Cardiac septum (tissue), 1 donor: ENCODE measurements at places on chromosomes 12 and 14.

GRCh38 chr14:76136476-76137110 lies 15.1 kb upstream of the GPATCH2L start:
- no peak for DNase-seq

DNA sequence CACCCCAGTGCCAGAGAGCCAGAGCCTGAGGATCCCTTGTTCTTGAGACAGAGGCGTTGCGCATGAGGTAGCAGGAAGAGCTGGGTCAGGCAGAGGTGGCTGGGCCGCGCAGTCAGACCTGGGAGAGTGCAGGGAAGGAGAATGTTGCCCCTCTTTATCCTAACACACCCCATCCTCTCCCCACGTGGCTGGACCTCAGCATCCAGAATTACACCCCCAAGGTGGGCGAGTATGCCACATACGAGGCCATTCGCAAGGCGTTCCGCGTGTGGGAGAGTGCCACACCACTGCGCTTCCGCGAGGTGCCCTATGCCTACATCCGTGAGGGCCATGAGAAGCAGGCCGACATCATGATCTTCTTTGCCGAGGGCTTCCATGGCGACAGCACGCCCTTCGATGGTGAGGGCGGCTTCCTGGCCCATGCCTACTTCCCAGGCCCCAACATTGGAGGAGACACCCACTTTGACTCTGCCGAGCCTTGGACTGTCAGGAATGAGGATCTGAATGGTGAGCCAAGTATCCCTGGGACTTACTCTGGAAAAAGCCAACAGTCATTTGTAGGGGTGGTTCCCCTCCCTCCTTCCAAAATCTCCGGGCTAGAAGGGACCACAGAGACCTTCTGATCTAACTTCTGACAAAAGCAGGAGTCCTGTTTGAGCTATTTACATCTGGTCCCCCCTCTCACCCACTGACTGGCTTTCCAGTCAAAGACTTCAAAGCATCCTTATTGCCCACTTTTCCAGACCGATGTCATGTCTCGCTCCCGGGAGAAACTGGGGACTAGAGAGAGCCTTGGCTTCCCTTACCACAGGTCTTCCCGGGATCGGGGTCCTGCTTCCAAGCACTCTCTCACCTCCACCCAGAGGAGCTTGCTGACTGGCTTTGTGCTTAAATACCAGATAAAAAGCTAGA lies 6.1 kb downstream of the MMP14 start:
- DNase-seq = no peak

DNA sequence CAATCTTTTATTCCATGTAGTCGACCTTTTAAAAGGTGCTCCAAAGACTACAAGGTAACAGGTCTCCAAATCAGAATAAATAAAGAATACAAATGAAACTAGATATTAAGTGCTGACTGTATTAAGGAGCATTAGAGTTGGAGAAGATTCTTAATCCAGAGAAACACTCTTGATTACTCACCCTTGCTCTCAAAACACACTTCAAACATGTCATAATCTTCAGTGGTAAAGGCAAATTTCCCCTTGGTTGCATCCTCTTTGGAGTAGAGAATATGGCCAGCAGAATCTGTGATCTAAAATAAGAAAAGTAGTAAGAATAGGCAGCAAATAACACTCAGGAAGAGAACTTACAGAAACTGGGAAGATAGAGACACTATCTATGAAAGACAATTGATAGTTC lies 24.6 kb downstream of the TMED10 start:
- DNase-seq = no peak

- no peak for DNase-seq
These were observed 18.3 kb downstream of the NCKAP5L start for GRCh38 chr12:49809906-49810389.

GRCh38 chr12:45170456-45171042 lies 45.3 kb upstream of the ANO6 start:
- peak; percentile 79 for DNase-seq

DNA sequence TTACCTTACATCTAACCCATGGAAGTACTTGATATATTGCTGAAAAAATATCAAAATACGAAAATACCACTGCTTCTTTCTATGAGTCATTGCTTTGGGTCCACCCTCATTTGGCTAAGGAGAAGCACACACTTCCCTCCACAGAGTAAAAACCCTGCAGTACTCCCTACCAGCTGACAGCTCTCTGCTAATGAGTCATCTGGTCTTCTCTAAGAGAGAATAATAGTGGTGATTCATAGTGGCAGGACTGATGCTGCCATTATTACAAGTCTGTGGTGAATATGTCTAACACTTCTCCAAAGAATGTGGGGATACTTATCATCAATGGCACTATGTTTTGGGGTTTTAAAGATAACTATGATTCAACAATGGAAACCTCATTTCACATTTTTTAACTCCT lies 90.7 kb downstream of the PPFIA2 start:
- no peak for DNase-seq

- DNase-seq = no peak
These were observed 62.2 kb downstream of the NRXN3 start for GRCh38 chr14:78232231-78233000.

- DNase-seq = no peak
These were observed 261.9 kb downstream of the TMEM132D start for GRCh38 chr12:129641926-129642325.

- DNase-seq = no peak
These were observed 7.8 kb upstream of the TUBA1B start for GRCh38 chr12:49138999-49139398.

- DNase-seq = no peak
These were observed 450 bp downstream of the SINHCAF start for GRCh38 chr12:31325524-31325875.

GRCh38 chr12:56129206-56129941 lies 1.3 kb downstream of the ESYT1 start:
- DNase-seq = peak; percentile 84

DNA sequence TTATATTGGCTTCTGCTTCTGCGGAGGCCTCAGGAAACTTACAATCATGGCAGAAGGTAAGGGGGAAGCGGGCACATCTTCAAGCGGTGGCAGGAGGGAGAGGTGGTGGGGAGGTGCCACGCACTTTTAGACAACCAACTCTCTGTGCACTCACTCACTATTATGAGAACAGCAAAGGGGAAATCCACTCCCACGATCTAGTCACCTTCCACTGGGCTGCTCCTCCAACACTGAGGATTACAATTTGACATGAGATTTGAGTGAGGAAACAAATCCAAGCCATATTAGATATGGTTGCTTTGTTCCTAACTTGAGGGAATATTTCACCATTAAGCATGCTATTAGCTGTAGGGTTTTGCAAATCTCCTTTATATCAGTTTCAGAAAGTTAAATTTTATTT lies 80.3 kb downstream of the UNC79 start:
- DNase-seq = no peak
